ENCODE measurements at places on chromosomes 3 and 15.

DNA sequence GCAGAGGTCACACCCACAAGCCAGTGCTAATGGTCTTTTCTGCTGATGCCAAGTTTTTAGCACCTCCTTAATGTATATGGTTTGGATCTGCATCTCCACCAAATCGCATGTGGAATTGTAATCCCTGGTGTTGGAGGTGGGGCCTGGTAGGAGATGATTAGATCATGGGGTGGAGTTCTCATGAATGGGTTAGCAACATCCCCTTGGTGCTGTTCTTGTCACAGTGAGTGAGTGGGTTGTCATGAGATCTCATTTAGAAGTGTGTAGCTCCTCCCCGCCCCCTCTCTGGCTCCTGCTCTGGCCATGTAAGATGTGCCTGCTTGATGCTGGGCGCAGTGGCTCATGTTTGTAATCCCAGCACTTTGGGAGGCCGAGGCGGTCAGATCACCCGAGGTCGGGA lies 37.3 kb upstream of the KLHL6 start:
- DNase-seq: no peak

GRCh38 chr15:74262625-74263024 lies 26.5 kb downstream of the CCDC33 start:
- DNase-seq: no peak

- DNase-seq: no peak
Observed at GRCh38 chr3:148735597-148735996, 37.9 kb downstream of the AGTR1 start.

GRCh38 chr3:54988838-54989630 lies 61.2 kb upstream of the LRTM1 start:
- DNase-seq: peak; percentile 30

DNA sequence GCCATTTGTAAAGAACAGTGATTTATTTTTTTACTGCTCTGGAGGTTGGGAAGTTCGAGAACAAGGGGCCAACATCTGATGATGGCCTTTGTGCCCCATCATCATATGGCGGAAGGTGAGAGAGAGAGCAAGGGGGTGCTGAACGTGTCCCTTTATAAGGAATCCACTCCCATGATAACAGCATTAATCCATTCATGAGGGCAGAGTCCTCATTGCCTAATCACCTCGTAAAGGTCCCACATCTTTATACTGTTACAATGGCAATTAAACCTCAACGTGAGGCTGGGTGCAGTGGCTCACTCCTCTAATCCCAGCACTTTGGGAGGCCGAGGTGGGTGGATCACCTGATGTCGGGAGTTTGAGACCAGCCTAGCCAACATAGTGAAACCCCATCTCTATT lies 8.3 kb downstream of the IL12A start:
- no peak for DNase-seq

DNA sequence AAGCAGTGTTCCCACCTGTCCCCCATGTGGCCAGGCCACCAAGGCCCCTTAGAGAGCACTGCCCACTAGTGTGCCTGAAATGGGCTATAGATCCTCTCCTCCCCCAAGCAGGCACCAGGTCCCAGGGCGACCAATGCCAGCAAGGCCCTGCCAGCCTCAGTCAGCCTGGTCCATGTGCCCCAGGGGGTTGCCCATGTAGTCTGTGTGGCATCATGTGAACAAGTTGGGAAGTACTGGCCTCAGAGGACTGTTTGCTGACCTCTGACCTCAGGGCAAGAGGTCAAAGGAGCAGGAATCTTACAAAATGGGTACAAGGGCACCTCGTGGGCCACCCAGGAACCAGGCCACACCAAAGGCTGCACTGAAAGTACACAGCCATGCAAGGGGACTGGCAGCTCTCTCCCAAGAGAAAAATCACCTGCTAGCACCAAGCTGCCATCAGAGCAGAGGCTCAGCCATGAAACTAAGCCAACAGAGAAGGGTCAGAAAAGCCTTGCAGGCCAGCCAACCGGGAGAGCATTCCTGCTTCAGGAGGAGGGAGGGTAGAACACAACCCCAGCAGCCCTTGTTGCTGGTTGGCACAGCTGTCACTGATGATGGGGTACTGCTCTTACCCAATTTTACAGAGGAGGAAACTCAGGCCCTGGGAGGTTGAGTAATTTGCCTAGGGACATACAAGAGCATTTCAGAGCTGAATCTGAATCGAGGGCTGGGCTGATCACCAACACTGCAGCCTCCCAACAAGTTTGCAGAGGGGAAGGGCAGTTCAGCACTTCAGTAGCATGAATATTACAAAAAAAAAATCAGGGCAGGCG lies 5.2 kb upstream of the FURIN start:
- DNase-seq: no peak

DNA sequence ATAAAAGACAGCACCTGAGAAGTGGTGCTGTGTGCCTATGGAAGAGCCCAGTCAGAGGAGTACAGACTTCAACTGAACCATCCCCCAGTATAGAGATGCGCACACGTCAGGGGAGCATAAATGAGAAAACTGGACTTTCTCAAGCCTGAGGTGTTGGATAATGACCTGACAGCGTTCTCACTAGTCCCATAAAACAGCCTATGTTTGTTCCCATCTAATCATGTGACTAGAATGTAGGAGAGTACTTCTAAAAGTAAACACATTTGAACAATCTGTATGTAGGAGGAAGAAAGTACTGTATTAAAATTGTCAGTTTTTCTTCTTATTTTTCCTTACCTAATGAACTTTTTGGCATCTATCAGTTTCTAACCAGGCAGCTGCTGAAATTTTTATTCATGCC lies 498.9 kb downstream of the CNTN4 start:
- no peak for DNase-seq

- DNase-seq: no peak
Observed at GRCh38 chr3:141294301-141294700, 62.7 kb downstream of the PXYLP1 start.

DNA sequence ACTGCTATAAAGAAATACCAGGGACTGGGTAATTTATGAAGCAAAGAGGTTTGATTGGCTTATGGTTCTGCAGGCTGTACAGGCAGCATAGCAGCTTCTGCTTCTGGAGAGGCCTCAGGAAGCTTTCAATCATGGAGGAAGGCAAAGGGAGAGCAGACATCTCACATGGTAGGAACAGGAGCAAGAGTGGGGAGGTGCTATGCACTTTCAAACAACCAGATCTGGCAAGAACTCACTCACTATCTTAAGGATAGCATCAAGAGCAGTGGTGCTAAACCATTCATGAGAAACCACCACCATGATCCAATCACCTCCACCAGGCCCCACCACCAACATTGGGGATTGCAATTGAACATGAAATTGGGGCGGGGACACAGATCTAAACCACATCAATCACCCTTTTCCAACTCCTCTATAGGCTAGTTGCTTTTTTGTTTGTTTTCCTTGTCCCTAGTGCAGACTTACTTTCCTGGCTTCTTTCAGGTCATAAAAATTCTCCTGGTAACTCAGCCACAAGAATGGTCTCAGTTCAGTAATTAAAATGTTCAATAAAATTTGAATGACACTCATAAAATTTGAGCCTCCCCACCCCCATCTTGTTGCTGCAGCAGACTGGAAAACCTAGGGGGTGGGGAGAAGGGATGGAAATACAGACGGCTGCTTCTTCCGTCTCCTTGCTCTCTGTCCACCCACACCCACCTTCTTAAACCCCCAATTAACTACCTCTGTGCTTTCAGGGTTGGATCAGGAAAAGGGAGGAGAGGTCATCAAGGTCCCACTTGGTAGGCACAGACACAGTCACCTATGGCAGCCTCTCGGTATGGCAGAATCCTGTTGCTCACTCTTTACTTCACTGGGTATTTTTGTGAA lies 16.3 kb upstream of the TIPARP start:
- DNase-seq: no peak

GRCh38 chr3:73319179-73319769 lies 257.8 kb downstream of the EBLN2 start:
- peak; percentile 56 for DNase-seq

GRCh38 chr15:35698331-35698730 lies 152.4 kb upstream of the DPH6 start:
- DNase-seq: no peak

DNA sequence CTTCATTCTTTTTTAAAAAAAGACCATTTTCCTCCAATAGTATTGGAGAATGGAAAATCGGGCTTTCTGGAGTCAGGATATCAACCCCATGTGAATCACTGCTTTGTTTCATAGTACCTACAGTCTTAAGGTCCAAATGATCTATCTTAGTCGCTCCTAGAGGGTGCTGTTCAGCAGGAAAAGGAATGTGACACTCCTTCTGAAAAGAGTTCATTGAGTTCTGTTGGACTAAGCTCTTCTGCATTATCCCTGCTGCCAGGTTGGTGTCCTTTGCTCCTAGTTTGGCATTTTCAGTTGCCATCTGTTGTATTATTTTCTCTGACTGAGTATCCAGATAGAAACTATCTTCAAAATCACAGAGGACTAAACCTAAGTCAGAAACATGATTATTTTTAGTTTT lies 57.2 kb downstream of the POLQ start:
- no peak for DNase-seq

GRCh38 chr3:170144437-170144843 lies 37.1 kb downstream of the PHC3 start:
- DNase-seq: no peak

DNA sequence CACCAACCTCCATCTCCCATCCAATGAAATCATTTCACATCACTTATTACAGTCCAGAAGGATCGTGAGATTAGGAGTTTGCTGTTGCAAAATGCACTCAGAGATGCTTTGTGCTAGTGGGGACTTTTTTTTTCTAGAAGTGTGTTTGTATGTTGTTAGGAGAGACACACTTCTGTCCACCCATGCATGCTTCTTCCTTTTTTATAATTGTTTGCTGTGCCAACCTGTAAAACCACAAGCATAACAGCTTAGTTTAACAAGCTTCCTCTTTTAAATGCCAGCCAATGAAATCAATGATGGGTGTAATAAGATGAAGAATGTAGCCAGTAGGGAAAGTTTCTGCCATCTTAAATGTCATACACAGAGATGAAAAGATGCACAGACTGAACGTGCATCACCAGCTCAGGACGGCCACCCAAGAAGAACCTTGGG lies 305.6 kb upstream of the STT3B start:
- DNase-seq: no peak

DNA sequence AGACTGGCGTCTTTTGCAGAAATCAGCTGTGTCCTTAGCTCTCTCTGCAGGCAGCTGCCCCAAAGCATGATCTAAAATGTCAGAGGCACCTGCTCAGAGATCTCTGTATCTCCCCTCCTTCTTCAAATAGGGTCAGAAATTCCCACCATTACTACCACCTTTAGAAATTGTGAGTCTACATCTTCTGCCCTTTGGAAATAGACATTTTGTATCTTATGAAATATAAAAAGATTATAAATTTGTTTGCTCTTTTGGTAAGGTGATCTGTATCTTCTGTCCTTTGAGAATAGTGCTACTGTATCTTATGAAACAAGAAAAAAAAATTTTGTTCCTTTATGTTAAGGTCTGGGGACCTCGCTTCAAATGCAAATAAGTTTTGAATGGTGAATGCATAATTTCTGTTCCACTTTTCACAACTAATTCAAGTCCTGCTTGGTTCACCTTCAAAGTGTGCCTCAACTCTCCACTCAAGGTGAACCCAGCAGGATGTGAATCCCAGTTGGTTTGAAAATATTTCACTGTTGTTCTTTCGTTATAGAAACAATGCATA lies 28.3 kb upstream of the GPD1L start:
- no peak for DNase-seq

GRCh38 chr15:52844823-52845222 lies 54.7 kb upstream of the ONECUT1 start:
- no peak for DNase-seq

GRCh38 chr3:16476636-16477035 lies 36.9 kb downstream of the RFTN1 start:
- no peak for DNase-seq

GRCh38 chr3:40923143-40923542 lies 276.2 kb upstream of the CTNNB1 start:
- DNase-seq: no peak

GRCh38 chr15:34241376-34242330 lies 16.8 kb downstream of the EMC4 start:
- DNase-seq: no peak

DNA sequence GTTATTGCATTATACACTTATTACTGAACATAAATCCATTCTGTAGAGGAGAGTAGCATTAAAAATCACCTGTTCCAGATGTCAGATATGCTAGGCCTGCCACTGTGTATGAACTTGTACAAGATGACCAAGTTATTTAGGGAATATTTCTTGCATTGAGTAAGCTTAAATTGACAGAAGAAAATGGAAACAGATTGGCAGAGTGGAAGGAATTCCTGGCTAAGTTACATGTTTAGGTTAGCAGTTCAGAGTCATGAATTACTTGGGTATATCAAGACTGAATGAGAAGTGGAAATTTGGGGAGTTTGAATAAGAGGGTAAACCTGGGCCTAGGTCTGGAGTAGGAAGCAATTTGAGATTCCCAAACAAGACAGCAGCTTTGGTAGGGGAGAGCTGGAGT lies 44.6 kb downstream of the ARHGAP31 start:
- no peak for DNase-seq

DNA sequence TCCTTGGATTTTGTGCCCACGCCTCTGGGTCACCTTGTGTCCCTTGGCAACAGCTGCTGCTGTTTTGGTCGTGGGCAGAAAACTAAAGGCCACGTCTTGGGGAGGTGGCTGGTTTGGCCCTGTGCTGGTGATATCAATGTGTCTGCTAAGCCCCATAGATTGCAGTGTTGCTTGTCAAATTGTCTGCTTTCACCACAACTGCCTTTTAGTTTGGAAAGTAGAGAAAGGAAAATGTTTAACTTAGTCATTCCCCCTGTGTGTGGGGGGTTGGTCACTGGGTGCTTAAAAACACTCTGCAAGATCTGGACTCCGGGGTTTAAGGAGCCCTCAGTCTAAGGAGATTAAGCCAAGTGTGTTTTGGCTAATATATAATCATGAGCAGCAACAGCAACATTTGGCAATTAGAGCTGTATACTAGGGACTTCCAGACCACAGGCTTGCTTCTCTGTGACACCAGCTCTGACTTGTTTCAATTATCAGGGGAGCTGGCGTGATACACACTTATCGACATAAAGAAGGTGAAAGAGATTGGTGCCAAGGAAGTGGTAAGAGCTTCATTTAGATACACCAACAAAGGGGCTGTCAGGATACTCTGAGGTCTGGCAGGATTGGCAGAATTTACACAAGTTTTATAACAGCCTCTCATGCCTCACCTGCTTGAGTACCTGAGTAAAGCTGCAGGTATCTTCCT lies 3.5 kb downstream of the SMAD3 start:
- DNase-seq: no peak

DNA sequence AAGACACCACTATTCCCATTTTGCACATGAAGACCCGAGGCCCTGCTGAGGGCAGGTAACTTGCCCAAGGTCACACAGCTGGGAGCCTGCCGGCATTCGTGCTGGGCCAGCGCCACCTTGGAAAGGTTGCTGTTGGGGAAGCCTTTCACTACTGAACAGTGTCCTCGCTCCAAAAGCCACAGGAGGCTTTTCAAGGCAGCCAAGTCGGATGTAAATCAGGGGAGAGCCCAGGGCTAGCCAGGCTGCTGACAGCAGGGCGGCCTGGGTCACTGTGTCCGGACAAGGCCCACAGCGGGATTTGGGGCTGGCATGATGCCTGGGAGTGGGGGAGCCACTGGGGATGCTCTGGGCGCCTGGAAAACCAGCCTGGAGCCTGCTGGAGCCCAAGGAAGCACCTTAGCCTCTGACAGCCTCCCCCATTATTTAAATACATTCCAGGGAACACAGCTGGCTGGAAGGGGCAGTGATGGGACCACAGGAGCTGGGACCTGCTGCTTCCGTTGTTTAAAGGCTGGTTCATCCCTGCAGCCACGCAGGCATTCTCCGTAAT lies 10.5 kb downstream of the SLC6A6 start:
- DNase-seq: peak; percentile 75

- no peak for DNase-seq
Observed at GRCh38 chr3:151864423-151865101, 8.9 kb upstream of the SUCNR1 start.

- DNase-seq: no peak
Observed at GRCh38 chr3:90128391-90128790, 1021.0 kb downstream of the EPHA3 start.

All from islet precursor cell (in vitro differentiated cells).